ENCODE measurements at places on chromosomes 12 and 14.

DNA sequence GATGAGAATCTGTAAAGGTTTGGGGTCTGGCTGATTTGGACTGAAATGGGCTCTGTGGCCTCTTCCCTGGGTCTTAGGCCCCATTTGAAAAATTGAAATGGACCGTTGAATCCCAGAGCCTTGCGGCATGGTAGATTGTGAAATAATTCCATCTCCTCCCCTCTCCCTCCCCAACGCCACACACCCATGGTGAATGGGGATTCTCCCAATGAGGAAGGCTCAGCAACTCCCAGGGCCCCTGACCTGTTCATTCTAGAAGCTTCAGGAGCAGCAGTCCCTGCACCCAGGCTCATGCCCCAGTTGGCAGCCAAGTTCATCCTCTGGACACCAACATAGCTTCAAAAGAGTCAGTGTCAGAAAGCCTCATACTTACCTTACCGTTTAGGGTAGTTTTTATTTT, 217.4 kb downstream of the ZFP36L1 start:
- no peak for DNase-seq

DNA sequence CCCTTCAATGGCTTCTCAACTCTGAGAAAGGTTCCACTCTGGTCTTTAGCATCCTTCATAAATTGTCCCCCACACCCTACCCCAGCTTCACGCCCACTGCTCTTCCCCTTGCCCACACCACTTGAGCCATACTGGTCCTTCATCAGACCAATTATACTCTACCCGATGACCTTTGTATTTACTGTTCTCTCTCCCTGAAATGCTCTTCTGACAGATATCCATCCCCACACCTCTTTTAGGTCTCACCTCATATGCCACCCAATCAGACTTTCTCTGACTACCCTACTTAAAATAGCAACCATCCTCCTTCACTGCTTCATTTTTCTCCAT, 135.7 kb downstream of the MED13L start:
- DNase-seq, result no peak

DNA sequence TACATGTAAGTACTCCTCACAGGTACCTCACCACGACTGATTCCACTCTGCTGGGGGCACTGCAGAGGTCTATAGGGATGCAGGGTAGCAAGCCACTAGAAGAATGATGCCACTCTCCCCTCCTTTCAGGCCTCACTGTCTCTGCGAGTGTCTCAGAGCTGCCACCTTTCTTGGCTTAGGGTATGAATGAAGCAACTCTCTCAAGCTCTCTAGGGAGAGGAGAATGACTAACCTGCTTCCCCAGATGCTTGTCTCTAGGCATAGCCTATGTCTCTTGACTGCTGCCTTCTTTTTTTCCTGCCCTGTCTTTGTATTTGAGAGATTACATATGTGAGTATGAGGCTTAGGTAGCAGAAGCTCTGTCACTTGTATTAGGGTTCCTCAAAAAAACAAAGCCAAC, 566.5 kb upstream of the ATP2B1 start:
- DNase-seq, result no peak

DNA sequence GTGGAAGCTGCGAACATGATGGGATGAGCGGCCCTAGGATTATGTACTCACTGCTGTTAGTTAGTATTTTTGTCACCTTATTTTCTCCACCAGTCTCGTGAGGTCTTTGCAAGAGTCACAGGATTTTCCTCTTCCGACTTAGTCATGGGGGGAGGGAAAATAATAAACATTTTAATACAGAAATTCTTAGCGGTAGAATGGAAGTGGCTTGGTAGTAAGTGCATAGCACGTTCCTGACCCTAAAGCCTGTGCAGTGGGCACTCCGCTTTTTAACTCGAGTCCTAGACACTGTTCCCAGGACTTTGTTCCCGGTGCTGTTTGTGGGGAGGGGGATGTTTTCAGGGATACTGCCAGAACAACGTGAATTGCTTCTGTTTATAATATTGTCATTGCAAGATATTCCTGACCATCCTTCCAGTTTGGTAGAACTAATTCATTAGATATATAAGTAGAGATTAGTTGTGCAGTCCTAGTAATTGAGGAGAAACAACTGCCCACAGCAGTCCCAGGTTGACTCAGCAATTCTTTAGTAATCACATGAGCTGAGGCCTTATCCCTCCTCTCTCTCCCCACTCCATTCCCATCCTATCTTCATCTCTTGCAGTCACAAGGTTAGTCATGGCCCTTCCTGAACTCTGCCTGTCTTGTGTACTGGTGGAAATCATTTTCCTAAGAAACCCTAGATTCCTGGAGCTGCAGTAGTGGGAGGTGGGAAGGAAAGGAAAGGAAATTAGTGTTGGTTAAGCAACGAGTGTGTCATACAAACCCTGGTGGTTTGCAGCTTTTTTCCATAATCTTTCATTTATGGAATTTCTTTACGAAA, 799 bp downstream of the SLC38A6 start:
- DNase-seq, result no peak

DNA sequence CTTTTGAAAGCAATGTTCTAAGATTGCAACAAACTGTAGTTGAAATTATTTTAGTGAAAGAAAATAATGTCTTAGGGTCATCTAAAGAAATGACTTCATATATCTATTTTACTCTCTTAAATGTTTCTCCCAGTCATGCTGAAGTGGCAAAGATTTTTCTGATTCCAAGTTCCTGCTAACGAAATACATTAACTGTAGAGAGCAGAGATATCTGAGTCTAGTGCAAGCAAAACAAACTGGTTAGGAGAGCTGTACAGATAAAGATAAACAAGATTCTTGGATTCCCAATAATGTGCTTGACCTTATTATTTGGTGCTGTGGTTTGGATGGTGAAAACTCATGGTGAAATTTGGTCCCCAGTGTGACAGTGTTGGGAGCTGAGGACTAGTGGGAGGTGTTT, 199.9 kb upstream of the PWP1 start:
- DNase-seq, result no peak

DNA sequence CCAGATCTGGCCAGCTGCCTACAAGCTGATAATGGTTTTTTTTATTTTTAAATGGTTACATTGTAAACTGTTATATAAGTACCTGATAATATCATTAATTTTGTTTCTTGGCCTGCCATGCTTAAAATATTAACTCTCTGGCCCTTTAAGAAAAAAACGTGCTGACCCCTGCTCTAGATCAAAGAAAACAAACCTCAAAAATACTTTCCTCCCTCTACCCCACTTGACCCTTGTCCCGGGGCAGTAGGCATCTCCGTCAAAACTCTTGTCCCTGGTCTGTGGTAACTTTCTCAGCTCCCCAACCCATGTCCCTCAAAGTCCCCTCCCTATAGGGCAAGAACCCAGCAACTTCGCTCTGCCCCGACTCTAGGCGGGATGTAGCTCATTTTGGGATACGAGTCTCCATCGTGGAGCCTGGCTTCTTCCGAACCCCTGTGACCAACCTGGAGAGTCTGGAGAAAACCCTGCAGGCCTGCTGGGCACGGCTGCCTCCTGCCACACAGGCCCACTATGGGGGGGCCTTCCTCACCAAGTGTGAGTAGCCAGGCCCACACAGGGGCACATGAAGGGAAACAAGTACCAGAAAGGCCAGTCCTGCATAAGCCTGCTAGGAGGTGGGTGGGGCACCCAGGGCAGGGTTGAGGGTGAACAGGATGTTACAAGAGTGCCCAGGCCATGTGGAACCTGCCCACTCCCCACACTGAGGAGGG, 3.5 kb downstream of the RDH5 start:
- DNase-seq, result no peak

- DNase-seq, result no peak
Measured at GRCh38 chr12:94304012-94304411, 155.6 kb downstream of the PLXNC1 start.

- DNase-seq, result no peak
Measured at GRCh38 chr12:15851919-15852318, 30.3 kb upstream of the STRAP start.

GRCh38 chr12:115204957-115205754, 521.2 kb upstream of the TBX3 start:
- no peak for DNase-seq

DNA sequence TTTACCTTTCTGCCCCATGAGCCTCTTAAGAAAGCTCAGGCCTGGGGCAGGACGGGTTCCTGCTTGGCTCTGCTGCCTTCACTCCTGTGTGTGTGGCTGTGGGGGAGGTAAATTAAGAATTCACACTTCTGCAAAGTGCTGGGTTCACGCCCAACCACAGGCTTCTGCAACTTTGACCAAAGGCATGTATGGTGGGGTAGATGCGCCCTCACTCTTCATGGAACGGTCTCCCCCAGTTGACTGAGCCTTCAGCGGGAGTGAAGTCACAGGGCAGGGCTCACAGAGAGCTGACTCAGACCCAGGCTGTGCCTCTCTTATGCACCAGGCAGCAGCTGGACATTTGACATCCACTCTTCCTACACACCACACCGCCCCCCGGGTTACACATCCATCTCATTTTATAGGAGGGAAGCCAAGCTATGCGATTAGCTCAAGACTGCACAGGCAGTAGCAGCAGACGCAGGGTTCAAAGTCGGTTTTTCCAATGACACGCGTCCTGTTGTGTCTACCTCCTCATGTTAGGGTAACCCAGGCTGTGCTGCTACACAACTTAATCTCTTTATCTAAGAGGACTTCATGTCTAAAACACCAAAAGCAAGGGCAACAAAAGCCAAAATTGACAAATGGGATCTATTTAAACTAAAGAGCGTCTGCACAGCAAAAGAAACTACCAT, 15.4 kb upstream of the BCL11B start:
- no peak for DNase-seq

DNA sequence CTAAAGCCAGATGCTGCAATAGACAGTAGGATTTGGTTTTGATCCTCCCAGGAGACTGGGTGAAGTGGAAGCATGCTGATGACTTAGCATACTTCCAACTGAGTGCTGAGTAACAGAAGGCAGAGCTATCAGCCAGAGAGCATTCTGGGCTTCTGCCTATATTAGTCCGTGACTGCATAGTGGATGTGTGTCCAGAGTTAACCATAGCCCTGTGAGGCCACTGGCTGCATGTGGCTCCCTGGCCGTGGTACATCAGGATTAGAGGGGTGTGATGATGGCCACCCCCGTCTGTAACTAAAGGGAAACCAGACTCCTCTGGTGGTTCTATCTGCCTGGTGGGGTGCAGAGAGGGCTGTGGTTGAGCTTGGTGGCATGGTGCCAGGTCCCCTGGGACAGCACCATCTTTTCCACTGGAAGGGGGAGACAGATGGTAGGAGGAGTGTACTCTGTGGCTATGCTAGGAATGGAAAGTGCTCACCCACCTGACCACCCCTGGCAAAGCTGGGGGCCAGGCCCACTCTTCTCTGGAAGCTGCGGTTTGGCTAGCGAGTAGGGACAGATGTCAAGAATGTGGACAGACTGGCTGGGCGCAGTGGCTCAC, 27.4 kb downstream of the ABCD4 start:
- no peak for DNase-seq

DNA sequence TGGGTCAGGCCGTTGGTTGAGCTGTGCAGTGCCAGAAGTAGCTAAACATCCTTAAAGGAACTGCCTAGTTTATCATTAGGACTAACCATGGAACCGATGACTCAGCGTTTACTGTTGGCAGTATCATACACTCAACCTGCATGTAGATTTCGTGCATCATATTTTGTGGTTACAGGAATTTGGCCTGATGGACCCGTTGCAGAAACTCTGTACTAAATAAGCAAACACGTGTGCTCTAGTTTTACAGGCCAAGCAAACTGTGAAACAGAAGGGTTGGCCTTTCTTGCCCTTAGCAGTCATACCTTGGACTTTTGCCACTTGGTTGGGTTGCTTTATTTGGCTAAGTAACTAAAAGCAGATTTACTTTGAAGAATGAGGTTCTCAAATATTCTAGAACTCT, 35.6 kb downstream of the DGLUCY start:
- no peak for DNase-seq

DNA sequence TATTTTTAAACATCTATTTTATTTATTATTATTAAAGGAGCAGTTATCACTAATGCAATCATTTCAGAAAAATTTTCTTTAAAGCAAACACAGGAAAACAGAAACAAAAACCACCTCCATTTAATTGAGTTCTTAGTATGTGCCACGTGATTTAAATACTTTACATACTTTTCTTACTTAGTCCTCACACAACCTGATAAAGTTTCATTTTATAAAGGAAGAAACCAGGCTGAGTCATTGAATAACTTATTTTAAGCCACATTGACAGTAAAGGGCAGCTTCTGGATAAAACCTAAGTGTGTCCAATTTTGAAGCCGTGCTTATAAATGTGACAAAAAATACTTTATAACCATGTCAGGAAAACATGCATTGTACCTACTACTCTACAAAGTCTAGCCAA, 57.1 kb upstream of the PCED1B start:
- DNase-seq, result no peak

DNA sequence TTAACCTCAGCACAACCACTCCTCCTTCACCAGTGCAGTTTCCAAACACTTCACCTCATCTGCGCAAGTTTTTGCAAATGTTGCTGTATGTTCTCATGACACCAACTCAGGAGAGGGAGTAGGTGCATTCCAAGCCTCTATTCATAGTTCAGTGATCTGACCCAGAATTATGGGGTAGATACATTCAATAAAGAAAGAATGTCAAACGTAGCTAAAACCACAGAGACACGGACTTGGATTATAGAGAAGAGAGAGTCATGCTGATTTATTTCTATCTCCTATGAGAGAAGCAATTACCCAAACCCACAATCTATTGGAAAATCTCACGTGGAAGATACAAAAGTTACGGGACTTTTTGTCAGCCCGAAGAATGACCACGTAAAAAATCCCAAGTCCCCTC, 1006.0 kb upstream of the TMEM132C start:
- DNase-seq, result no peak

GRCh38 chr14:90795744-90796143, 20.5 kb downstream of the TTC7B start:
- no peak for DNase-seq

GRCh38 chr14:99660794-99661193, 15.9 kb downstream of the HHIPL1 start:
- DNase-seq, result no peak

DNA sequence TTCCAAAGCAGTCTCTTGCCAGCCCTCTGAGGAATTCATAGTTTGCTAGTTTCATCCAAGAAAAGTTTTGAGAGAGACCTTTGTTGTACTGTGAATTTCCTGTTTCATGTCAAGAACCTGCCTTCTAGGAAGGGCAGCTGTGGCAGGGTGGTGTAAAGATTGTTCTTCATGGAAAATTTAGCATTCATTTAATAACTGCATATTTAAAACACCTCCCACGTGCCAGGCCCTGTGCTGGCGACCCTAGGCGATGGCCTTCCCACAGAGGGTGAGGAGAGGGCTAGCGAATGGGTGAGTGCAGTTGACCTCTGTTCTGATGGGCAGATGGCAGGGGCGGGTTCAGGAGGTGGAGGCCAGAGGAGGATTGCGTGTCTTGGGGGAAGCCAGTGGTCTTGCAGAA, 43.2 kb downstream of the MLXIP start:
- no peak for DNase-seq

GRCh38 chr12:15563663-15564062, 225.5 kb downstream of the EPS8 start:
- DNase-seq, result no peak

DNA sequence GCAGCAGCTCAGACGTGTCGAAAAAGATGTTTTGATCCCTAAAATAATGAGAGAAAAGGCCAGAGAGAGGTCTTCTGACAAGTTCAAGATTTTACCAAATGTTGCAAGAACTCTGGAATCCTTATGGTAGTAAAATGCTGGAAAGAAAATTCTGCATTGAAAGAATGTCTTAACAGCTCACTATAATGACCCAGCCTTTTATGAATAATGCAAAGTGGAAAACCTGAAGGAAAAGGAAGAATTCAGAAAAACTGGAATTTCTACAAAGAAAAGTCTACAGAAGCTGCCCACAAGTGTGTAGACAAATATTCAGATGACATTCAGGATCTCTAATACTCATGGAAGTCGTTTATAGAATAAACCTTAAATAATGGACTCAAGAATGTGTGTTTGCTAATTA, 1.8 kb upstream of the CCDC88C start:
- DNase-seq, result no peak

Measured in stimulated activated CD8-positive, alpha-beta memory T cell treated with anti-CD3 and anti-CD28 coated beads, Interleukin-7, amount 100 ng/mL, for 1 hour (primary cell).